ENCODE measurements at places on chromosomes 7 and 10.
A peak's percentile ranks its signal among the peaks of the same experiment; 100 is the strongest.

DNA sequence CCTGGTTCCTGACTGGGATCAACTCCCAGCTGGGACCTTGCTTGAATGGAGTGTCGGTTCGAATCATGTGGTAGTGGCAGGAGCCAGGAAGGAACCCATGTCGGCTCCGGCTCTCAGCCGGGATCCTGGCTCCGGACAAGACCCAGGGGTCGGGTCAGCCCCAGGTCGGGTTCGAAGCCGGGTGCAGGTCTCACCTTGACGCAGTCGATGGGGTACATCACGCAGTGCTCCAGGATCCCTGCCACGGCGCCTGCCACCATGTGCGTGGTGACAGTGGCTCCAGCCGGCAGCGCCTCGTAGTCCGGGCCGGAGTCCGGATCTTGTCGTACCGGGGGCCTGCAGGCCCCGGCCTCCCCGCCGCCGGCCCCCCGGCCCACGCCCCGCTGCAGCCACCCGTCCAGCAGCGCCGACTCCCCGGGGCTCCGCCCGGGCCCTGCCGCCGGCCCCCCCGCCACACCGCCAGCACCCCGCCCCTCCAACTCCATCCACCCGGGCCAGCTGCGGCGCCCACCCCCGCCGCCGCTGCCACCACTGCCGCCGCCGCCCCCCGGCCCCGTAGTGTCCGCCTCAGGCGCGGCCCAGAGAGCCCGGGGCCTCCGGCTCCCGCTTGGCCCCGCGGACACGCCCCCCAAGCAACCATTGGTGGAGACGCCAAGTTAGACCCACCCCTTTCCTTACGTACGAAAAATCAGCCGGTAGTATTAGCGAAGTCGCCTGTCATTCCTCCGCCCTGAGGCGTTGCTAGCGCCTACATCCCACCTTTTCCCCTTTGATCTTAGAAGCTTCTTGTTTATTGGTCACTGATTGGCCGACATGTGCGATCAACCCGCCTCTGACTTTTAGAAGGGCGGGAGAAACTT is at the start of gene SLC25A28:
Gene SLC25A28, minus strand, starts transcription at position 589 of the 860 bp plus-strand sequence. Its CDS starts 104 bp downstream, at position 485.
- peak; percentile 50 for DNase-seq

GRCh38 chr7:94700926-94701554 is 45.1 kb upstream of the SGCE start:
- no peak for DNase-seq

DNA sequence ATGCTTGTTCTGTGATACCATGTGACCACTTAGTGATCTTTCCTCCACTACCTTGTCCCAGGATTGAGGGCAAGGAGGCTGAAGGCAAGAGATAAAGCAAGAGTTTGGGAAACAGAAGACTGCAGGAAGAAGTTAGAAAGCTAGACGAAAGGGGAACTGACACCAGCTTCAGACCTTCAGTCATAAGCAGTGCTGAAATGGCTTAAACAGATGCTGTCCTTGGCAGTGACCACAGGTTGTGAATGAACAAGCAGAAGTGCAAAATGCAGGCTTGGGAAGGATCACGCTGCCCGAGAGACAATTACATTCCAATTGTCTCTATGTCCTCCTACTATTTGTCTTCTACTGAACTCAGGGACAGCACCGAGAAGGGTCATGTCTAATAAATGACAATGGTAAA is 704.9 kb upstream of the AUTS2 start:
- no peak for DNase-seq

DNA sequence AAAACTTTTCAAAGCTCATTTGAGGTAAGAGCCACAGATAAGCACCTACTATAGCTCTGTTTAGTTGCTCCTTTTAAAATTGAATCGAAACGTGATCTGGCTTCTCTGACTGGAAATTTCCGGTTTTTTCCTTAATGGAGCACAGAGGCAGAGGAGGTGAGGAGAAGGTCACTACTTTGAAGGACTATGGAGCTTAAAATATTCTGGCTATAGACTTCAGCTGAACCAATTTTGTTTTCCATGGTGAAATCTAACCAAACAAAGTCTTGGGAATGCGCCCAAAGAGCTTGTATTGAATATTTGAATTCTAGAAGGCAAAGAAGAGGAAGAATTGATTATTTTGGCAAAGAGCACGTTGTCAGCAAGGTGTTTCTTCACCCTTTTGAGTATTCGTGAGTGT is 711.1 kb downstream of the SUGCT start:
- no peak for DNase-seq

DNA sequence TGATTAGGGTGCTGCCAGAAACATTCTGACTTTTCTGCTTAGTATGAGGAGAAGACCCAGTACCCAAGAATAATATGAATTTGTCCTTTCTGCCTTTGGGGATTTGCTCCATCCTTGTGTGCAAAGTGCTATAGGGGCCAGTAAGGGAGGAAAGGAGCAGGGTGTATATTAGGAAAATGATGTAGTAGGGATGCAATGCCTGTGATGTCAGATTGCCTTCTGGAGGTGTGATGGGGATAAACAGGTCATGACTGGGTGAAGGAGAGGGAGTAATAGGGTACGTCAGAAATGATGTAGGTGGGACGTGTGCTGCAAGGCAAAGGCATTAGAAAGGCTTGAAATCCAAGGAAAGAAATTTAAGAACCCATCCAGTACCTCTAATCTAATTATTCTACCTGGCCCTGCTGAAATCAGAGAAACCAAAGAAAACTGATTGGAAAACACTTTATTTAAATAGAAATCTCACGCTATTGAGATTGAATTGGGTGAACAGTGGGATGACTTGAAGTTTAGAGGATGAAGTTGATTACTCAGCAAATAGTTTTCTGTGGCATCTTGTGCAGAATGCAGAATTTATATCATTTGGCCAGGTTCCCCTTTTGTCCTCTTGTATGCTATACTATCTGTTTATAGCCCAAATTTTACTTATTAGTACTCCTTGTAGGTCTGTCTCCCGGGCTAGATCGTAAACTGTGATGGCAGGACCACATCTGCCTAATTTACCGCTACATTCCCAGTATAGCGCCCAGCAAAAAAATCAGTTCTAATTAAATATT is 503.9 kb downstream of the SUGCT start:
- DNase-seq, result no peak

DNA sequence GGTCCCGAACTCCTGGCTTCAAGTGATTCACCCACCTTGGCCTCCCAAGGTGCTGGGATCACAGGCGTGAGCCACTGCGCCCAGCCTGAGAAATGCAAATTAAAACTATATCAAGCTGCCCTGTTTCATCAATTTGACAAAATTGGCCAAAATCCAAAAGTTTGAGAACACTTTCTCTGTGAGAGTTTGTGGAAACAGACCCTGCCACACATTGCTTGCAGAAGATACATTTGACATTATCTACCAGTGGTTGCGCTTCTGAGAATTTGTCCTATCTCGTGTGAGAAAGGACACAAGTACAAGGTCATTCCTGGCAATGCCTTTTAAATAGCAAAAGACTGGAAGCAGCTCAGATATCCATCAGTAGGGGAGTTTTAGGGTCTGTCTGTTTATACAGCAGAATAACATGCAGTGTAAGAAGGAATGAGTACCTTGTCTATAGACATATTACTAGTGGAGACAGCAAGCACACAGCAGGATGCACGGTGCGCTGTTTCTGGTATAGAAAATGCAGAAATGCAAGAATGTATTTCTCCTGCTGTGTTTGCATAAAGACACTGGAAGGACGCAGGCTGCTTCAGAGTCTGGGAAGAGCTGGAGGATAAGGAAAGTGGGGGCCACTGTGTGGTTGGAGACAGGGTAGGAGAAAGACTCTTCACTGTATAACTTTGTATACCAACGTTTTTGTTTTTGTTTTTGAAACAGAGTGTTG is 4.3 kb downstream of the LHPP start:
- DNase-seq, result no peak

GRCh38 chr7:45080265-45080957 is 8.4 kb downstream of the NACAD start:
- DNase-seq, result no peak

DNA sequence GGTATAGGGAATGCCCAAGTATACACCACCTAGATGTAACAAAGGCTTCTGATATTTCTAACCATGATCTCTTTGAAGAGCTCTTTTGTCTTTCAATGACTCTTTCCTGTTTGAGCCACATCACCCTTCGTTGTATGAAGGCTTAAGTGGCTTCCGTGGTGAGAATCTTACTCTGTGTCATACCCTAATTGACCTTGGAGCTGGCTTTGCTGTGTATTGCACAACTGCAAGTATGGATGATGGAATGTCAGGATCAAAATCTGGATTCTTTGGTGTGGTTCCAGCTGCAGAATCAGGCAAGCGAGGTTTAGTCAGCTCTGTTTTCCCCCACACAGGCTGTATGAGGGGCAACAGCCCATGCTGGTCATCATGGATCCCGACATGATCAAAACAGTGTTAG is 16.0 kb downstream of the CYP3A43 start:
- DNase-seq, result no peak
